ENCODE measurements at places on chromosomes 4 and X.

DNA sequence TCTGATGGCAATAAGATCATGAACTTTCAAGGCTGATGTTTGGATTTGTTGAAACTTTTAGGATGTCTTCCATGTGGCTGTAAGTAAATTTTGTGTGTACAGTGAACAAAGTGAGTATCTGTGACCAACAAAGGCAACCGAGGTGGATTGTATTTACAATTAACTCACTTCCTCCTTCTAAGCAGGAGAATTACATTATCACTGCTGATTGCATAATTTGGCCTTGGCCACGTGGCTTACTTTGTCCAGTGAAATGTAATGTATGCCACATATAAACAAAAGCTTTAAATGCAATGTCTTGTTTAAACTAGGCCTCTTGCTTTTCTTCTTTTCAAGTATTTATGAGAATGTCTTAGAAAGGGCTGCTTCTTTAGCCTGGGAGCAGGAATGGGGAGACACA lies 66.3 kb upstream of the MAD2L1 start:
- no peak for DNase-seq

GRCh38 chr4:76980261-76980660 lies 30.7 kb downstream of the SEPTIN11 start:
- no peak for DNase-seq

GRCh38 chr4:23934915-23935314 lies 45.1 kb upstream of the PPARGC1A start:
- DNase-seq = no peak

- DNase-seq = no peak
Measured at GRCh38 chr4:159201168-159201567, 98.3 kb downstream of the RAPGEF2 start.

DNA sequence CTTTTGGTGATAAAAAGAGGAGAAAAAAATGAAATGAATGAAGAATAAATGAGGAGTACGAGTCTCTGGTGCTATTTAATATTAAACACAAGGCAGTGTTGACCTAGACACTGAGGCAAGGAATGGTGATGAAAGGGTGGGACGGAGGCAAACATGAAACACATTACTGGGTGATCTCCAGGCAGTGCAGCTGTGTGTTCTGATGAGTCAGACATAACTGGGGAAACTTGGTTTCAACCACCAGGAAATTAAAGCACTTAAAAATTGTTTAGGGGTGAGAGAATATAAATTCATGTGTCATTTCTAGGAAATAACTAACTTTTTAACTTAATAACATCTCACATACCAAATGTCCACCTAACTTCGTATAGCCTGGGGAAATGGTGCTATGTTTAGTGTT lies 19.7 kb upstream of the CXCL6 start:
- no peak for DNase-seq

All from activated T-helper 1 cell treated with anti-CD3 and anti-CD28 coated beads, Interleukin-2, amount 50 U/mL, for 16 hours (primary cell).